ENCODE measurements at places on chromosomes 11 and 22. TPM values are rescaled to one million over a fixed set of nuclear protein-coding genes. Genes with fewer than 3 reads are reported as not detected.

DNA sequence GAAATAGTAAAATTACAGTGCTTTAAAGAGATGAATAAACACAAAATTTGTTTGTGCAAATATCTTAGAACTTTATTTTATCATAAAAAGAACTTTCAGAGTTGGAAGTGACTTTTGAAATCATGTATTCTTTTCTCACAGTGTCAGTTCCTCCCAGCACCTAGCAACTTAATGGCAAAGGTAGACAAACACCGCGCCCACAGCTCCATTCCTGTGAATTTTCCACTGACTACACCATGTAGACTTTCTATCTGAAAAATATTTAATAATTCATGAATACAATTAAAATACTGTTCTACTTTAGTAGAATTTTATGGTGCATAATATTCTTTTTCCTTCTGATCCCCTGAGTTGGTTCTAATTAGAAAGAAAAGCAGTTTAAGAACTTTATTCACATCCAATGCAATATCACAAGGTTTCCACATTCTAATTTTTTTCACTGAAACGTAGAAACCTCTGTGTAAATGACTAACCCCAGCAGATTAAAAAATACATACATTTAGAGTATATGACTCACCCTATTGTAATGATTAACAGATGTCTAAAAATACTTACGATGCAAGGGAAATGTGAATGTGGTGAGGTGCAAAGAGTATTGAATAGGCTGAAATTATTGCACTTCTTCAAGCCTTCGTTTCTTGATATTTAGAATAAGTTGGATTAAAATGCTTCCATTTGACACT is 218.2 kb upstream of the CCDC179 start:
- H3K27me3 ChIP-seq = no peaks in the 10 kb centered on the region
- no peaks in the 10 kb centered on the region for H3K36me3 ChIP-seq
- peaks cover 18% of the 10 kb centered on the region for H3K4me1 ChIP-seq
- H3K27ac ChIP-seq = peak overlapping the region; percentile 1
- peak overlapping the region; percentile 10 for H3K4me3 ChIP-seq

- H3K27ac ChIP-seq = no peak overlapping the region
- H3K36me3 ChIP-seq = no peaks in the 10 kb centered on the region
- DNase-seq = no peak
- no peaks in the 10 kb centered on the region for H3K4me1 ChIP-seq
- no peak overlapping the region for H3K4me3 ChIP-seq
Measured at GRCh38 chr22:36745301-36745995, 30.5 kb downstream of the IFT27 start.

The DGCR6 gene
- 0.86 TPM for total RNA-seq

GRCh38 chr22:33461698-33462434 is 403.7 kb upstream of the SYN3 start:
- H3K4me3 ChIP-seq = no peak overlapping the region
- H3K4me1 ChIP-seq = no peaks in the 10 kb centered on the region
- H3K27ac ChIP-seq = no peak overlapping the region
- no peak for DNase-seq
- H3K27me3 ChIP-seq = no peaks in the 10 kb centered on the region
- no peaks in the 10 kb centered on the region for H3K36me3 ChIP-seq

- no peak overlapping the region for H3K27ac ChIP-seq
- no peaks in the 10 kb centered on the region for H3K27me3 ChIP-seq
- H3K36me3 ChIP-seq = peaks cover 77% of the 10 kb centered on the region
- no peak for DNase-seq
- H3K4me3 ChIP-seq = no peak overlapping the region
Measured at GRCh38 chr11:14269692-14270573, 89.0 kb downstream of the RRAS2 start.

- H3K4me3 ChIP-seq = no peak overlapping the region
- H3K4me1 ChIP-seq = no peaks in the 10 kb centered on the region
- no peaks in the 10 kb centered on the region for H3K27me3 ChIP-seq
- no peak for DNase-seq
- H3K36me3 ChIP-seq = no peaks in the 10 kb centered on the region
- H3K27ac ChIP-seq = no peak overlapping the region
Measured at GRCh38 chr11:1838077-1838425, 730 bp upstream of the TNNI2 start.

The SHISA8 gene
- not detected for total RNA-seq

The OR52E8 gene
- total RNA-seq = not detected

- no peaks in the 10 kb centered on the region for H3K4me1 ChIP-seq
- H3K4me3 ChIP-seq = no peak overlapping the region
- no peaks in the 10 kb centered on the region for H3K36me3 ChIP-seq
Measured at GRCh38 chr22:19871023-19871844, 16.6 kb upstream of the GNB1L start.

DNA sequence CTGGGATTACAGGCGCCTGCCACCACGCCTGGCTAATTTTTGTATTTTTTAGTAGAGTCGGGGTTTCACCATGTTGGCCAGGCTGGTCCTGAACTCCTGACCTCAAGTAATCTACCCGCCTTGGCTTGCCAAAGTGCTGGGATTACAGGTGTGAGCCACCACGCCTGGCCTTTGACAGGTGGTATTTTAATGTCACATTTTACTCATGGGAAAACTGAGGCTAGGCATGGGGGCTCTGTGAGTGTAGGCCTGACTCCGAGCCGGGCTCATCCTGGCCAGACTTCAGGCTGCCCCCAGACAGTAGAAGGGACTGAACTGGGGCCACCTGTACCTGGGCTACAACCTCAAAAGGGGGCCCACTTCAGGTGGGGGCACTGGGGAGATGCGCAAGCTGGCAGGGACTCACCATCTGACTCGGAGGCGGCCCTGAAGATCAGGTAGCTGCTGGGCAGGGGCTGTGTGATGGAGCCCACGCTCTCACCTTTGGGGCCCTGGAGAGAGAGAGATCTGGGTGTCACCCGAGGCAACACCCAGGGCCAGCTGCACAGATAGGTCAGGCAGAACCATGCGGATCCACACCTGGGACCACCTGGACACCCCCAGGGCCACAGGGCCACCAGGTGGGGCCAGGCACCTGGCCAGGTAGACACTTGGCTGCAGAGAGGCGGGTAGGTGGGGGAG is 45.8 kb downstream of the OSBPL5 start:
- peaks cover 20% of the 10 kb centered on the region for H3K36me3 ChIP-seq
- H3K4me3 ChIP-seq = no peak overlapping the region
- peaks cover 8% of the 10 kb centered on the region for H3K4me1 ChIP-seq
- DNase-seq = no peak

DNA sequence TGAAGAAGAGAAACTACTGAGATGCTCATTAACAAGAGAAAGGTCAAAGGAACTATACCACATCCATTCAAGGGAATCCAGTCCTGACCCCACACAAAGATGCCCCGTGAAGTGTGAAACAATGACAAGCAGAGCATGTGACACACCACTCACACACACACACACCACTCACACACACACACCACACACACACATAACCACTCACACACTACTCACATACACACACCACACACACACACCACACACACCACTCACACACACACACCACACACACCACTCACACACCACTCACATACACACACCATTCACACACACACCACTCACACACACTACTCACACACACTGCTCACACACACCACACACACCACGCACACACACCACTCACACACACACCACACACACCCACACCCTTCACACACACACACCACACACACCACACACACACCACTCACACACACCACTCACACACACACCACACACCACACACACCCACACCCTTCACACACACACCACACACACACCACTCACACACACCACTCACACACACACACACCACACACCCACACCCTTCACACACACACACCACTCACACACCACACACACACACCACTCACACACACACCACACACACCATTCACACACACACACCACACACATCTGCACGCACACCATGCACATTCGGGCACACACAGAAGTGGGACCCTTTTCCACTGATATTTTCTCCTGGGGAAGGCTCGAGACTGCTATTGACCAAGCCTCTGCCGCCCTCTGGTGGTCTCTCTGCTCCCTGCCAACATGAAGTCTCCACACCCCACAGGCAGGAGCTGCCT is 32.0 kb upstream of the COMT start:
- DNase-seq = peak; percentile 82
- H3K4me1 ChIP-seq = no peaks in the 10 kb centered on the region
- no peak overlapping the region for H3K4me3 ChIP-seq
- peaks cover 7% of the 10 kb centered on the region for H3K36me3 ChIP-seq

The SCGB2A2 gene
- not detected for total RNA-seq

DNA sequence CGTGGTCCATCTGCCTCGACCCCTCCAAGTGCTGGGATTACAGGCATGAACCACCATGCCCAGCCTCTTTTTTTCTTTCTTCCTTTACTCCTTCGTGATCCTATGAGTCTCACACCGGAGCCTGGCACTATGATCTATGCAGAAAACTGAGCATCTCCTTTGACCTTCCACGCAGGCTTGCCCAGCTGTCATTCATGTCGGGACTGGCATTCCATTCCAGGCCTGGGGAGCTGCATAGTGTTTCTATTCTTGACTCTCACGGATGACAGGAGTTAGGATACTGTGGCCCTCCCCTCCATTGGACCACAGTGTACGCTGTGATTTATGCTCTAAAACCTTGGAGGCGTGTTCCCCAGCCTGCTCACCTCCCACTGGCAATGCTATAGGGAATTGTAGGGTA is 611.8 kb downstream of the BRD1 start:
- H3K4me1 ChIP-seq = no peaks in the 10 kb centered on the region
- H3K27ac ChIP-seq = no peak overlapping the region

DNA sequence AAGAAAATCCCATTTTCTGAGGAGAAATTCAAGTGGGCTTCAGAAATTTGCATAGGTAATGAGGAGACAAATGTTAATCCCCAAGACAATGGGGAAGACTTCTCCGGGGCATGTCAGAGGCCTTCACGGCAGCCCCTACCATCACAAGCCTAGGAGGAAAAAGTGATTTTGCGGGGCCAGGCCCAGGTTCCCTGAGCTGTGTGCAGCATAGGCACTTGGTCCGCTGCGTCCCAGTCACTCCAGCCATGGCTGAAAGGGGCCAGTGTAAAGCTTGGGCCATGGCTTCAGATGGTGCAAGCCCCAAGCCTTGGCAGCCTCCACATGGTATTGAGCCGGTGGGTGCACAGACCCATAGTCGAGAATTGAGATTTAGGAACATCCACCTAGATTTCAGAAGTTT is 570.7 kb downstream of the KCNA4 start:
- DNase-seq = no peak
- peaks cover 12% of the 10 kb centered on the region for H3K4me1 ChIP-seq
- H3K27ac ChIP-seq = no peak overlapping the region
- no peak overlapping the region for H3K4me3 ChIP-seq
- no peaks in the 10 kb centered on the region for H3K27me3 ChIP-seq

GRCh38 chr22:19716041-19716828 is 1.9 kb downstream of the SEPTIN5 start:
- no peak overlapping the region for H3K27ac ChIP-seq
- no peak for DNase-seq
- no peaks in the 10 kb centered on the region for H3K36me3 ChIP-seq
- no peak overlapping the region for H3K4me3 ChIP-seq
- no peaks in the 10 kb centered on the region for H3K27me3 ChIP-seq
- no peaks in the 10 kb centered on the region for H3K4me1 ChIP-seq

- H3K27me3 ChIP-seq = no peaks in the 10 kb centered on the region
- no peak overlapping the region for H3K27ac ChIP-seq
- H3K36me3 ChIP-seq = no peaks in the 10 kb centered on the region
- H3K4me1 ChIP-seq = peaks cover 22% of the 10 kb centered on the region
- DNase-seq = no peak
- no peak overlapping the region for H3K4me3 ChIP-seq
Measured at GRCh38 chr11:123426789-123427188, 3.3 kb upstream of the GRAMD1B start.

The DDIAS gene
- 5.4 TPM for total RNA-seq

- no peaks in the 10 kb centered on the region for H3K27me3 ChIP-seq
- no peak overlapping the region for H3K27ac ChIP-seq
- DNase-seq = no peak
Measured at GRCh38 chr11:68140496-68141245, 19.5 kb upstream of the CHKA start.

The SAA4 gene
- total RNA-seq = not detected

GRCh38 chr11:65032216-65032615 is 5.0 kb downstream of the SNX15 start:
- H3K4me1 ChIP-seq = peaks cover 7% of the 10 kb centered on the region
- no peak for DNase-seq
- H3K36me3 ChIP-seq = no peaks in the 10 kb centered on the region

DNA sequence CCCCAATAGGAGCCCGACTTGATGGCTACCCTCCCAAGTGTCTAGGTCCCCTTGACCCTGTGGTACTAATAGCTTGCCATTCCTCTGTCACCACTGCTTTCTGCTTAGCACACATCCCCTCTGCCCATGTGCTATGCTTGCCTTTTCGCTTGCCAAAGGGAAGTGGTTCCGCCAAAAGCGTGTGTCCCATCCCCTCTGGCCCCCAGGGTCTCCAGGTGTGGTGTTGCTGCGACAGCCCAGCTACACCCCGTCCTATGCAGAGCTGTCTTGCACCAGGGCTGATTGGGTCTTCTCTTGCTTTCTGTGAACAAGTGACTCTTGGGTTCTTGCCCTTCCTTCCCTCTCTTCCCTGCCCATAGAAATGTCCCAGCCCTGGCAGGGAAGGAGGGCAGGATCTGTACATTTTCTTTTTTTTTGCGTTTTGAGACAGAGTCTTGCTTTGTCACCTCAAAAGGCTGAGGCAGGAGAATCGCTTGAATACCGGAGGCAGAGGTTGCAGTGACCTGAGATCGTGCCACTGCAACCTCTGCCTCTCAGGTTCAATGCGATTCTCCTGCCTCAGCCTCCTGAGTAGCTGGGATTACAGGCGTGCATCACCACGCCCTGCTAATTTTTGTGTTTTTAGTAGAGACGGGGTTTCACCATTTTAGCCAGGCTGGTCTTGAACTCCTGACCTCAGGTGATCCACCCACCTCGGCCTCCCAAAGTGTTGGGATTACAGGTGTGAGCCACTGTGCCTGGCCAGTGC is 3.9 kb downstream of the TANGO2 start:
- no peak overlapping the region for H3K27ac ChIP-seq
- peaks cover 7% of the 10 kb centered on the region for H3K4me1 ChIP-seq
- no peak overlapping the region for H3K4me3 ChIP-seq
- no peak for DNase-seq
- no peaks in the 10 kb centered on the region for H3K36me3 ChIP-seq

The MPST gene
- total RNA-seq = 72.0 TPM
